ENCODE measurements at places on chromosomes 12 and 14.

DNA sequence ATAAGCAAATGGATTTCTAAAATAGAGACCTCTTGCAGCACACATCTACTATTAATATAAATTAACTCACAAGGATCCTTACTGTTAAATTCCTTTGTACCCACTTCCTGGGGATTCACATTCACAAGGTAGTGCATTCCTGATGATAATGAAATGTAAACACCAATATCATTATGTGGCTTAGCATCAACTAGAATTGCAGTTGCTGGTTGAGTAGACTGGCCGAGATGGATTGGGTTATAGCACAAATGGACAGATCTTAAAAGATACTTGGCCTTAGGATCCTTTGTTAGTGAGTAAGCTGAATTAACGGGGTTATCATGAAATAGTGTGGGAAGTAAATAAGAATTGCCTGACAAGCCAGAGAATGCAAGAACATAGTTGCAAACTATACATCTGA, 369.1 kb downstream of the AEBP2 start:
- DNase-seq: no peak

- no peak for DNase-seq
Measured at GRCh38 chr12:119808441-119808840, 68.7 kb downstream of the CIT start.

DNA sequence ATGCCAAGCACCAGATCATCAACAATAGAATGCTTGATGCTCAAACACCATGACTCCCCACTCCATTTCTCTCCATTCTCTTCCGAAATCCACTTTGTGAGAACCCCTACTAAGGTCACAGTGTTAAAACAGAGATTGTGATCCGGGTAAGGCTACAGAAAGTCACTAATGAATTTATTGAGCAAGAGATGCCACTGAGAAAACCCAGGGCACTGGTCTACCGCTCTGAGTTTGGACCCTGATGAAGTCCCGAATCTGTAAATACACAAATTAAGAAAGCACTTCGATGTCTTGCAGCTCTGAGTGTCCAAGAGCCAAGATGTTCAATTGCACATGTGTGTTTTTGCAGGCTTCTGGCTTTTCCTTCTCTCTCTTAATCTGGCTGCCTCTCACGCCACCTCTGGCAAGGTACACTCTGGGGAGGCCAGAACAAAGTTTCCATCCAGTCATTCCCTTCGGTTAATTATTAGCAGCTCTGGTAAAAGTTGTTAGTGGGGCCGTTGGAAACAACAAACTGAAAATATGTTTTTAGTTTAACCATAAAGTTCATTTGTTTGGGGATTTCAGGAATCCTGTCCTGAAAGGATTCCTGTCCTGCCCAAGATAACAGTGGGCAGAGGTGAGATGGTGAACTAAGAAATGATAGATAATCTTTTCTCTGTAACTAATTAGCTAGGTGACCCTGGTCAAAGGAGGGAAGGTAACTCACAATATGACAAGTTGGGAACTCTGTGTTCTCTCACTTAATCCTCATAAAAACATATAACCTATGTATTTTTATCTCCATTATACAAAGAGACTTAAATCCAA, 75.4 kb downstream of the BTG1 start:
- no peak for DNase-seq

GRCh38 chr12:75905922-75906321, 125.7 kb downstream of the PHLDA1 start:
- no peak for DNase-seq

DNA sequence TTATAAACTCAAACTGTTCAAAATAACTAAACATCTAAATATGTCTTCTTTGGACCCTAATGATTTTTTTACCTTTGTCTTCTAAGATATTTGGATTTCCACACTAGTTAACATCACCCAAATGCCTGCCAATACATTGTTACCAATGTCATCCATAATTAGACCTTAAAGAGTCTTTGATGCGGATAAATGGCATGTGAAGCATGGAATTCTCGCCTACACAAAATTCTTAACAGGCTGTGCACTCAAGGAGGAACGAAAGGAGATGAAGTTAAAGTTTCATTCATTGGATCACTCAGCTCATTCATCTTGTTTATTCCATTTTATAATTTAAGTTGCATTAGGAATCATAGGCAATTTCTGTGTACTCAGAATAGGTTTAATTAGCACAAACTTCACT, 219.7 kb downstream of the ACSS3 start:
- DNase-seq: no peak

- no peak for DNase-seq
Measured at GRCh38 chr12:120628919-120629318, 11.5 kb upstream of the CABP1 start.

- no peak for DNase-seq
Measured at GRCh38 chr14:95095996-95096395, 61.3 kb downstream of the DICER1 start.

- DNase-seq: no peak
Measured at GRCh38 chr12:5015711-5016492, 27.8 kb upstream of the KCNA5 start.

DNA sequence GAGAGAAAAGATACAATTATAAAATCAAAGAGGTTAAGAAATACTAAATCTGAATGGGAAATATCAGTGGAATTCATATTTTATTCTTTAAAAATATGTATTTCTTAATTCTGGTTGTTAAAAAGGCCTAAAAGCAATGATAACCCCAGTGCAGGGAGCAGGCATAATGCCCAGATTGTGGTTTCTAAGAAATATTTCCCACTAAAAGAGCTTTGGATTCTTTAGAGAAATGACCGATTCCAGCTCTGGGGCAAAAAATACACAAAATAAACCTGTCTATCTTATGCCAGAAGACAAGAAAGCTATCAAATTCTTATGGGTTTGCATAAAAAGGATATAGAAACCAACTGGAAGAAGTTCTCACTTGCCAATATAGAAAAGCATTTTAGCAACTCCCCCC, 71.6 kb downstream of the PDE6H start:
- no peak for DNase-seq

- no peak for DNase-seq
Measured at GRCh38 chr14:91398707-91399106, 18.9 kb downstream of the CCDC88C start.

DNA sequence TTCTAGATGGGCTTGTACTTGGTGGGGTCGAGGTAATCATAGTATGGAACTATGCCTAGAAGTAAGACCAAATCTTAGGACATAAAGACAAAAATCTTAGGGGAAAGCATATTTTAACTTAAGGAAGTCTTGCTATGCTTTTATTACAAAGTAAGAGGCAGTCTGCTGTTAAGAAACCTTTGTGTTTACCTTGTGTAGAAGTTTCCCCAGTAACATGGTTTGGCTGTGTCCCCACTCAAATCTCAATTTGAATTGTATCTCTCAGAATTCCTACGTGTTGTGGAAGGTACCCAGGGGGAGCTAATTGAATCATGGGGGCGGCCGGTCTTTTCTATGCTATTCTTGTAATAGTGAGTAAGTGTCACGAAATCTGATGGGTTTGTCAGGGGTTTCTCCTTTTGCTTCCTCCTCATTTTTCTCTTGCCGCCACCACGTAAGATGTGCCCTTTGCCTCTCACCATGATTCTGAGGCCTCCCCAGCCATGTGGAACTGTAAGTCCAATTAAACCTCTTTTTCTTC, 162.5 kb upstream of the ABCD2 start:
- no peak for DNase-seq

DNA sequence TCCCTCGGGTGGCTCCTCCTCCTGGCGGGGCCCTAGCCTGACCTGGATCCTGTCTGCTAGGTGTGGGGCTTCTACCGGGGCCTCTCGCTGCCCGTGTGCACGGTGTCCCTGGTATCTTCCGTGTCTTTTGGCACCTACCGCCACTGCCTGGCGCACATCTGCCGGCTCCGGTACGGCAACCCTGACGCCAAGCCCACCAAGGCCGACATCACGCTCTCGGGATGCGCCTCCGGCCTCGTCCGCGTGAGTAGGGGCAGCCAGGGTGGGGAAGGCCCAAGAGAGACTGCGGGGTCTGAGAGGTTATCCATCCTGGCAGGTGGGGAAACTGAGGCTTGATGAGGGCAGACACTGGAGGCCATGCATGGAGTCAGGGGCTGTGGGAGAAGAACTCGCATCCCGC, 4.0 kb downstream of the SLC25A47 start:
- no peak for DNase-seq

DNA sequence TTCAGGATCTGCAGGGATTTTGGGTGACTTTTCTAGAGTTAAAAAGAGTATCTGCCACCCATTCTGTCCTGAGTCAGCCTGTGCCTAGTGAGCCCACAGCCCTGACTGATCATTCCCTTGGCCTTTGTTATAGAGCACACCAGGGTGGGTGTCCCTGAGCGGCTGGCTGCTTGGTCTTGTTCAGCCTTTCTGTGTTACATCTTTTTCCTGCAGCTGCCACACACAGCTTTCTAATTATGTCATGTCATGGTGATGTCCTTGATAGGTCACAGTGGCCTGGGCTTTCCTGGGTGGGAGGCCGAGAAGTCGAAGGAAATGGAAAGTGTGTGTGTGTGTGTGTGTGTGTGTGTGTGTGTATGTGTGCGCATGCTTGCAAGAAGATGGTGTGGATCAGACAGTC, 293.2 kb upstream of the CRY1 start:
- DNase-seq: no peak

DNA sequence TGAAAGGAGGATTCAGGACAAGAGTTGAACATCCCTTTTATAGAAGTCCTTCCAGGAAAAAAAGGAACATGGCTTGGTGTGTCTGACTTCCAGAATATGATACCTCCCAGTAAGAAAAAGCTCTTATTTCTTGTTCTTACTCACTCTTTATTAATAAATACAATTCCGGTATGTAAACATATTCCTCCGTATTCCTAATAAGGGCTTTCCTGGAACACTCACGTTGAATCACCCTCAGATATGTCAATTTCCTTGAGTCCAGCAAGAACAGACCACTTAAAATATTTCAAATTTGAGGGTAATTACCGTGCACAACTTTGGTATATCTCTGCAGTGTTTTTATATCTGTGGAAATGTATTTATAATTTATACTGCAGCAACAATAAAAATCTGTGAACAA, 385.6 kb downstream of the SYT1 start:
- no peak for DNase-seq

GRCh38 chr14:75411214-75411540, 16.6 kb upstream of the JDP2 start:
- no peak for DNase-seq

- DNase-seq: no peak
Measured at GRCh38 chr14:95979339-95980042, 59.7 kb upstream of the C14orf132 start.

- no peak for DNase-seq
Measured at GRCh38 chr12:32049956-32050355, 56.7 kb upstream of the BICD1 start.

GRCh38 chr12:110279566-110280375, 1.3 kb upstream of the ATP2A2 start:
- no peak for DNase-seq

DNA sequence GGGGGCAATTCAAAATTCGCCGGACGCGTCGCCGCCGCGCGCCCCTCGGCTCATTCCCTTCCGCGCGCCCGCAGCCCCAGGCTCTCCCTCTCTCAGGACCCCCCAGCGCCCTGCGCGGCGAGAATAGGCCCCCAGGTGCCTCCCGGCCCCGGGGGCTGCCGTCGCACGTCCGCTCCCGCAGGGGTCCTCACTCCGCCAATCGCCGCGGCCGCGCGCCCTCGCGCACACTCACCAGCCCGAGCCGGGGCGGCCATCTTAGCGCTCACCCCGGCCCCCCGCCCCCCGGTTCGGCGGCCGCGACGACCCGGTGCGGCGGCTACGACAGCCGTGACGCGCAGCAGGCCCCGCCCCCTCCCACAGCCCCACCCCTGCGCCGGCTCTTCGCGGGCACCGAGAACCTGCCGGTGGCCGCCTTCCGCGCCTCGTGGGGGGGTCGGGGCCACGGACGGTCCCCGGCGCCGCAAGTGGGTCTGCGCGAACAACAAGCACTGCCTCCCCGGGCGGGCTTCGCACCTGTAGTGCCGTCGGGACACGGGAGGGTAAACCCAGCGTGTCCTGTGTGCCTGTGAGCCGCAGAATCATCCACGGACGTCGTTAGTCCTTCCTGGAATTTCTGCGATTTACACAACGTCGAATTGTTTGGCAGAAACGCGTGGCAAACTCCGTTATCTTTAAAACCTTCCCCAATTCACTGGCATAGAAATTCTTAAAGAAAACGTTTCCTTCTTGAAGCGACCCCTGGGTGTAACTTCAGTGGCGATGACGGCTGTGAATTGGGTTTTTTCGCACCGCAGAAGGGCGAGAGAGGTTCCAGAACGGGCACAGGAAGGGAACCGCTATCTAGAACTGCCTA, 2.5 kb downstream of the USP44 start:
- DNase-seq: peak; percentile 59

DNA sequence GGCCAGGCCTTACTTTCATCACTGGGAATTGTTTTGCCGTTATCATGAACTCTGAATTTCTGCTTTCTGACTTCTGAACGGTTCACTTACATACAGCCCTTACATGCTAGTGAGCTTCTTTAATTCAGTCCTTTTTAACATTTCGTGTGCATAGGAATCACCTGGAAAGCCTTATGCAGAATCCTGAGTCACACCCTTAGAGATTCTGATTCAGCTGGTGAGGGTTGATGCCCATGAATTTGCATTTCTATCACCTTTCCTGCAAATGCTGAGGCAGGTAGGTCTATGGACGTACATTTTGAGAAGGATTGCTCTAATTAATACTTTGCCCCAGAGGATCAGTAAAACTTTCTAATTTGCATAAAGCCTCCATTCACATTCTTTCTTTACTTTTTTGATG, 44.0 kb downstream of the PPHLN1 start:
- DNase-seq: no peak

- DNase-seq: no peak
Measured at GRCh38 chr12:50740307-50740706, 23.6 kb upstream of the ATF1 start.

DNA sequence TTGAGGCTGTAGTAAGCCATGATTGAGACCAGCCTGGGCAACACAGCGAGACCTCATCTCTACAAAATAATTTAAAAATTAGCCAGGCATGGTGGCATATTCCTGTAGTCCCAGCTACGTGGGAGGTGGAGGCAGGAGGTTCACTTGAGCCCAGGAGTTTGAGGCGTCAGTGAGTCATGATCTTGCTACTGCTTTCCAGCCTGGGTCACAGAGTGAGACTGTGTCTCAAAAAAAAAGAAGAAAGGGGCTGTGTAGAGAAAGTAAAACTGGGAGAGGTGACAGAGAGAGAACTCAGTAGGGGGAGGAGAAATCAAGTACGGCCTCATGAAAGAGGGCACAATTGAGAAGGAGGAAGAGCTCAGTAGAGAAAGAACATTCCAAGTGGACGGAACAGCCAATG, 12.4 kb downstream of the TECPR2 start:
- DNase-seq: no peak

DNA sequence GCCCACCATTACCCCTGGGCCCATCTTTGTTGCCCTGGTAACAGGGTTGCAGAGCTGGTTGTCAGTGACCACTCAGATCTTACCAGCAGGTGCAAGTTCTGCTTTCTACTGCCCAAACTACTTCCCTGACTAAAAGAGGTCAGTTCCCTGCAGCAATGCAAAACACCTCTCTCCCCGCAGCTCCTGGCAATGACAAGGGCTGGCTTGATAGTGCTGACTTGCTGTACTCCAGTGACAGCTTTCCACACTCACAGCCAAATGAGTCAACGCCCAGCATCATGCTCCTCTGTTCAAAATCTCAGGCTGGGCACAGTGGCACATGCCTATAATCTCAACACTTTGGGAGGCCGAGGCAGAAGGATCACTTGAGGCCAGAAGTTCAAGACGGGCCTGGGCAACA, 90.6 kb downstream of the CIT start:
- no peak for DNase-seq

GRCh38 chr14:103315941-103316340, 18.1 kb upstream of the EIF5 start:
- no peak for DNase-seq

- no peak for DNase-seq
Measured at GRCh38 chr14:72883961-72884360, 9.9 kb downstream of the DPF3 start.

GRCh38 chr12:132186857-132187620, 42.8 kb downstream of the NOC4L start:
- no peak for DNase-seq

Measured in stimulated activated CD8-positive, alpha-beta memory T cell treated with anti-CD3 and anti-CD28 coated beads, Interleukin-12 subunit alpha, Interleukin-12 subunit beta, amount 100 ng/mL, for 4 hours (primary cell).